ENCODE measurements at places on chromosomes 2 and 18.

- no peak for DNase-seq
Observed at GRCh38 chr2:160445673-160446072, 47.9 kb downstream of the RBMS1 start.

DNA sequence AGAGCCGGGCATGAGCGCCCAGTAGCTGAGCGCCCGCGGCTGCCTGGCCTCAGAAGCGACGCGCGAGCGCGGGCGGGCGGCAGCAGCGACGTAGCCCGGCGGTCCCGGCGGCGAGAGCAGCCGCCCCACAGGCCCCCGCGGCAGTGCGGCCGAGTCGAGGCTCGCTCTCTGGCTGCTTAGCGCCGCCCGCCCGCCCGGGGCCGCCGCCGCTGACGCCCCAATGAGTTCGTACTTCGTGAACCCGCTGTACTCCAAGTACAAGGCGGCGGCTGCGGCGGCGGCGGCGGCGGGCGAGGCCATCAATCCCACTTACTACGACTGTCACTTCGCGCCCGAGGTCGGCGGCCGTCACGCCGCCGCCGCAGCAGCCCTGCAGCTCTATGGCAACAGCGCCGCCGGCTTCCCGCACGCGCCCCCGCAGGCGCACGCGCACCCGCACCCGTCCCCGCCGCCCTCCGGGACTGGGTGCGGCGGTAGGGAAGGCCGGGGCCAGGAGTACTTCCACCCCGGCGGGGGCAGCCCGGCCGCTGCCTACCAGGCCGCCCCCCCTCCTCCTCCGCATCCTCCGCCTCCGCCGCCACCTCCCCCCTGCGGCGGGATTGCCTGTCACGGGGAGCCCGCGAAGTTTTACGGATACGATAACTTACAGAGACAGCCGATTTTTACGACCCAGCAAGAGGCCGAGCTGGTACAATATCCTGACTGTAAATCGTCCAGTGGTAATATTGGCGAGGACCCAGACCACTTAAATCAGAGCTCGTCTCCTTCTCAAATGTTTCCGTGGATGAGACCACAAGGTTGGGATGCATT lies 847 bp downstream of the HOXD8 start:
- DNase-seq, result peak; percentile 73

DNA sequence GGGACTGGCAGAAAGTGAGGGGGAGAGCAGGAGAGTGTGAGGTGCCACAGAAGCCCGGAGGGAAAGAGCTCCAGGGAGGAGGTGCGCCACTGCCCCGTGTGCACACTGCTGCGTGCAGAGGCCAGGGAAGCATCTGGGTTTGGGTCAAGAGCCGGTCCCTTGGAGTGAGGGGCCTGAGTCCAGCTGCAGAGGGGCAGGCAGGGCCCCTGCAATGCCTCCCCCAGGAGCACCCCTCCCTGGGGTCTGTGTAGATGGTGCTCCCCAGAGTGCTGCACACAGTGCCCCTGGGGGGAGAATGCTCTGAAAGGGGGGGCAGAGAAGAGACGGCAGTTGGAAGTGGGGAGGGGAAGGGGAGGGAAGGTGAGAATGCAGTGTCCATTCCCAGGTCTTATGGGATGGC lies 3.7 kb upstream of the LIMS2 start:
- DNase-seq, result no peak

- DNase-seq, result no peak
Observed at GRCh38 chr18:42513441-42513840, 558.4 kb downstream of the PIK3C3 start.

DNA sequence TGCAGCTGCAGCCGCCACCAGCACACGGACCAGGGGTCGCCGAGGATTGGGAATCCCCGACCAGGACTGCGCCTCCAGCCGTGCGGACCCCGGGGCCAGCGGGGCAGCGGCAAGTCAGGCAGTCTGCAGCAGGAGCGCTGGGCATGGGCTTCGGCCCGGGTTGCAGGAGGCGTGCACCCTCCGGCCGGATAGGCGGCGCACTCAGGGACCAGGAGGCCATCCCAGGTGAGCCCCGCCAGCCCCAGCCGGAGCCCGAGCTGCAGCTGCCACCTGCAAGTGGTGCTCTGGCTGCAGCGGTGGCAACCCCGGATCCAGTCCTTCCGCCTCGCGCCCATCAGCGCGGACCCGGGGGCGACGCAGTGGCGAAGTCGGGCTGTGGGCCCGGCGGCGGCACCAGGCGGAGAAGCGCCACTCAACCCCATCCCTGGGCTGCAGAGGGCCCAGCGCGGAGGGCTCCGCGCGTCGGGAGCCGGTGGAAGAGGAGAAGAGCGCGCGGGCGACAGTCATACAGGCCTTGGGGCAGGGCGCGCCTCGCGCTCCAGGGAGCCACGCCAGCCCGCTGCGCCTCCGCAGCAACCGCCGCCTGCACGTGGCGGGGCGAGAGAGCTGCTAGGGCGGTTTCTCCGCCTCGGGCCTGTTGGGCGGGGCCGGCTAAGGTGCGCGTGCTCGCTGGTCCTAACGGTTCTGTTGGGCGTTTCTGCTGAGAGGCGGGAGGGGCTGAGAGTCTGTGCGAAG lies 73.8 kb downstream of the RPIA start:
- peak; percentile 10 for DNase-seq

Measured in astrocyte of the spinal cord (primary cell).